ENCODE measurements at places on chromosomes 11 and 22.

- no peak for DNase-seq
Measured at GRCh38 chr11:85699957-85700741, 14.2 kb upstream of the CCDC89 start.

DNA sequence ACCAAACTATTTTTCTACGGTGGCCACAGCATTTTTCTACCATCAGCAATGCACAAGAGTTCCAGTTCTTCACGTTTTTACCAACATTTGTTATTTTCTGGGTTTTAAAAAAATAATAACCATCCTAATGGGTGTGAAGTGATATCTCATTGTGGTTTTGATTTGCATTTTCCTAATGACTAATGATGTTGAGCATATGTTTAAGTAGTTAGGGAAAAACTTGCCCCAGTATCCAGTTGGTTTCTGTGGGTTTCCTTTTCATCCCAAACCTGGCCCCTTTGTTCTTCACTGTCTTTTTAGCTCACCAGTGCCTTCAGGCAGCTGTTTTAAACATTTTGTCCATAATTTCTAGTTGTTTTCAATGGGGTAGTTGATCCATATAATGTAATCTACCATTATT, 14.7 kb upstream of the PTS start:
- no peak for DNase-seq

- peak; percentile 98 for DNase-seq
Measured at GRCh38 chr11:62881579-62882430, 1.1 kb downstream of the SLC3A2 start.

DNA sequence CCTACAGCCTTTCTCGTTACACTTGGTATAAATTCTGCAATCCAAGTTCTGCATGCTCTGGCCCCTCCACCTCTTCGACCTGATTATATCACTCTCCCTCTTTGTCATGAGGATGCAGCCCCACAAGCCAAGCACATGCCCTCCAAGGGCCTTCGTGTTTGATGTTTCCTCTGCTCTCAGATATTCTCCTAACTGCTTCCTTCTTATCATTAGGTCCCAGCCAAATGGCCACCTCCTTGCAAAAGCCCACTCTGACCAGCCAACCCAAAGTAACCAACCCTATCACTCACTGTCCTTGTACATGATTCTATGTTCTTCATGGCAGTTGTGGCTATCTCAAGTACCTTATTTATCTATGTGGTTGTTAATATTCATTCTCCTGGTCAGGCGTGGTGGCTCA, 38.3 kb upstream of the LRRC55 start:
- DNase-seq = no peak

GRCh38 chr11:65355013-65355775, 643 bp downstream of the TIGD3 start:
- peak; percentile 51 for DNase-seq

- no peak for DNase-seq
Measured at GRCh38 chr11:111093061-111093460, 152.5 kb upstream of the POU2AF2 start.

- no peak for DNase-seq
Measured at GRCh38 chr11:126519764-126520734, 164.6 kb downstream of the ST3GAL4 start.

GRCh38 chr22:25383278-25383820, 163.9 kb downstream of the CRYBB2 start:
- DNase-seq = no peak

GRCh38 chr11:67032830-67033551, 10.1 kb downstream of the SYT12 start:
- no peak for DNase-seq

- DNase-seq = no peak
Measured at GRCh38 chr11:132365650-132366049, 995.2 kb downstream of the NTM start.

DNA sequence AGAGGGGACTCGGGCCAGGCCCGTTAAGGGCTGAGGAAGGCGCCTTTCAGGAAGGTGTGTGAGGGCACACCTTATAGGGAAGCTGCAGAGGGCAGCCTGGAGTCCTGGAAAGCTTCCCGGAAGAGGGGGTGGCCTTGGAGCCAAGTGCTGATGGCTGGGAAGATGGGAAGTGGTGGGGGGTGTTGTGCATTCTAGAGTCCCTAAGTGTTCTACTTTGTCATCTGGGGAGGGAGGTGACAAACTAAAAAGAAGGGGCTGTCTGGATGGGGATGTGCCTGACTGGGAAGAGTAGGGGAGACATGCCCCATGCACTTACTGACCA, 6.8 kb downstream of the ZDHHC8 start:
- peak; percentile 27 for DNase-seq

- peak; percentile 71 for DNase-seq
Measured at GRCh38 chr11:79100093-79100910, 340.5 kb downstream of the TENM4 start.

DNA sequence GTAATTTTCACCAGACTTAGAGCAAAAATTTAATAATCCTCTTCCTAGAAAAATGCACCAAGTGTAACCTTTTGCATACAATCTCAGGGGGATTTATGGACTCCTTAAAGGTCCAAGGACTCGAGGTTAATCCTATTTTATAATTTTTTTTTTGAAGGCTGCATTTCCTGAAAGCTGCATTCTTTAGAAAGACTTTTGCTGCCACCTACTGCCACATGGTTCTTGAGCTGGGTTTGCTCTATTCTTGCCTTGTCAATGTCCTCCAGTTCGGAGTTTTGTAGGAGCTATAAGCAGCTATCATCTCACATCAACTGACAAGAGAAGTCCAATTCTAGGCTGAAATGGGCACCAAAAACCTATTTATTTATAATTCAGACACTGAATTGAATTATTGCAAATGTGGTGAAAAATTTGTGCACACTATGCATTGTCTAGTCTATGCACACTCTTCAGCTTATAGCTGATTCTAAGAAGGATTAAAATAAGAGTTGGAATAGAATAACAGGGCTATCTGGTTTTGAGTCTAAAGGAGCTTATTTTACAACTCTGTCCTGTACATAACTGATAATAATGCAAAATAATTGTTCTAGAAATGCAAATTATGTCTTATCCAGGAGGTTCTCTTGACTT, 31.3 kb downstream of the TRAF6 start:
- DNase-seq = peak; percentile 75

GRCh38 chr11:68659158-68659921, 25.0 kb upstream of the GAL start:
- no peak for DNase-seq

GRCh38 chr22:19880786-19881569, 26.3 kb upstream of the GNB1L start:
- DNase-seq = peak; percentile 99

DNA sequence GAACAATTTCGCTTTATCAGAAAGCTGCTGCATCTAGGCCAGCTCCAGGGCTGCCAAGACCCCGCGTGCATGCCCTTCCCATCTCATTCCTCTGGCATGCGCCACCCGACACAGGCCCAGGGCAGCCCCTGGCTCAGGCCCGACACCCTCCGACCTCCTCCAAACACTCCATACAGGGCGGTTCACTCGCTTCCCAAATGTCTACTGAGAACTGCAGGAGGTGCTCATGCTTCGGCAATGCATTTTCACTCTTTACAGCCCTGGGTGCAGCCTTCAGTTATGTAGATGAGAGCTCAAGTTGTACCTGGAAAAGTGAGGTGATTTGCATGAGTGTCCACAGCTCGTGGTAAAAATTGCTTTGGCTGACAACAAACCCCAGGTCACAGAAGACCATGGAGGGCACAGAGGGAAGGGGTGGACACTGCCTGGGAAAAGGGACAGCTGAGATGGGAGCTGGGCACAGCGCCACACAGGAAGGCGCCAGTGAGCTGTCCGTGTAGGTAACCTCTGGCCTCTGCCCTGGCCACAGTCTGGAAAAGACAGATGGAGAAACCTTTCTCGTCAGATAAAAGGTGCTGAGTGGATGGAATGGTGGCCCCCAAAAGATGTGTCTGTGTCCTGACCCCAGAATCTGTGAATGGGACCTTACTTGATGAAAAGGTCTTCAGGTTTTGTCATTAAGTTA, 1351.9 kb downstream of the BRD1 start:
- no peak for DNase-seq

GRCh38 chr11:95768521-95768920, 21.1 kb downstream of the FAM76B start:
- no peak for DNase-seq

DNA sequence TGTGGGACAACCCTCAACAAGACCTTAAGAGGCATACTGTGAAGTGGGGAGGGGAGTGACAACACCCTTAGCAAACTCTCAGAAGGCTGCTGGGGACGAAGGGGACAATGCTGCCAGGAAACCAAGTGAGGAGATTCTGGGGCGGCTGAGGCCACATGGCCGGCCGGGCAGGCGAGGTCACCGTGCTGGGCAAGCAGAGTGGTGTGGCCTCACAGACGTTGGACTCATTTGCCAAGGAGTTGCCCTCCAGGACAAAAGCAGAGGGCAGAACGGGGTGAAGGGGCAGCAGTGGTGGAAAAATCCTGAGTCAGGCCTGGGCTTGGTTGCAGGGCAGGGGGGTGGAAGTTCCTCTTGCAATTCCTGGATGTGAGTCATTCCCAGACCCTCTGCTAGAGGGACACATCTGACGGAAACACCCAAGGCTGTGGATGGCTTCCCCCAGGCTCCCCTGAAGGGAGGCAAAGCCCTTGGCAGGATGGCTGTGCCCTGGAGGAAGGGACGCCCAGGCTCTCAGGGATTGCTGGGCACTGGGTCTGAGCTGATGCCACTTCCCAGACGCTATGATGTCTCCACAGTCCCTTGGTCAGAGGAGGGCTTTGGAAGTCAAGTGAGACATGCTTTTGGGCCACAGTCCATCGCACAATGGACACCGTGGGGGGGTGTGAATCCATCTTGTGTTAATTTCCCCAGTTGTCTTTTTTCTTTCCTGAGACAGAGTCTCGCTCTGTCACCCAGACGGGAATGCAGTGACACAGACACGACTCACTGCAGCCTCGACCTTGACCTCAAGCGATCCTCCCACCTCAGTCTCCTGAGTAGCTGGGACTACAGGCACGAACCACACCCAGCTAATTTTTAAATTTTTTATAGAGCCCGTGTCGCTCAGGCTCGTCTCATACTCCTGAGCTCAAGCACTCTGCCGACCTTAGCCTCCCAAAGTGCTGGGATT, 16.2 kb upstream of the SHANK3 start:
- no peak for DNase-seq

Data from HT-29 (cell line).